ENCODE measurements at places on chromosomes 6 and 20. TPM values are rescaled to one million over a fixed set of nuclear protein-coding genes. Genes with fewer than 3 reads are reported as not detected.

- H3K36me3 ChIP-seq: peaks cover 7% of the 10 kb centered on the region
- DNase-seq: no peak
- no peaks in the 10 kb centered on the region for H3K4me1 ChIP-seq
- no peak overlapping the region for H3K4me3 ChIP-seq
- no peaks in the 10 kb centered on the region for H3K27me3 ChIP-seq
Measured at GRCh38 chr6:24844903-24845302, 46.2 kb upstream of the ARMH2 start.

DNA sequence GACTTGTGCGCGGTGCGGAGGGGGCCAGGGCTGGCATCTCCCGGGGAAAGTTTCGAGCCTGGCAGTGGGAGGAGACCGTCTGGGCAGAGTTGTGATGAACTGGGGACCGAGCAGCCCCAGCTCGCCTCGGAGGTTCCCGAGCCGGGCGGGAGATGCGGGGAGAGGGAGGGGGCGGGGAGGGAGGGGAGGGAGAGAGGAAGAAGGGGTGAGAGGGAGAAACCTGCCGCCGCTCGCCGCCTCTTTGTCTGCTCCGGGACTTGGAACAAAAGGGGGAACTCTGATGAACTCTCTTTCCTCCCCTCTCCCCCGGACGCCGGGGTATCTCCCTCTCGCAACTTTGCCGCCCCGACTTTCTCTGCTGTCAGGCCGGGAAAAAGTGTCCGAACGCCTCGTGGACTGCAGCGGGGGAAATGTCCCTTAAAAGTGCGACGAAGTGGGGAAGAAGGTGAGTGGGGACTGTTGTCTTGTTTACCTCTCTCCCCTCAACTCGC, 72.7 kb downstream of the SOX4 start:
- H3K27ac ChIP-seq: no peak overlapping the region
- no peaks in the 10 kb centered on the region for H3K27me3 ChIP-seq
- H3K4me1 ChIP-seq: no peaks in the 10 kb centered on the region
- H3K4me3 ChIP-seq: no peak overlapping the region
- no peak for DNase-seq

DNA sequence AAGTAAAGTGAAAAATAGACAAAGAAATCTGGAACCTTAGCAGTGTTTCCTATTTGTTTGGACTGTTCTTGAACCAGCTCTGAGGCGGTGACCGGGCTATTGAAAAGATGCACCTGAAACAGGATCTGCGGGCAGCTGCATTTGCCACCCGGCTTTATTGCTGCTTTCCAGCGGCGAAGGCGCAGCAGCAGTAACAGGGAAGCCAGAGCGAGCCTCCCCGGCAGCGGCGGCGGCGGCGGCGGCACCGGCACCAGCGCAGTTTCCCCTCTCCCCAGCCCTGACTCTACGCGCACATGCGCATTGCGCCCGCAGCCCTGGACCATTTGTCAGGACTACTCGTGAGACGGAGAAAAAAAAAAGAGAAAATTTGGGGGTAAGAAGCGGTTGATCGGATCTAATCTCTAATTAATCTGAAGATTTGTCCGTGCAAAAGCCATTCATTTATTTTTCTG, at the start of gene L3MBTL3:
L3MBTL3 (plus strand) TSS at position 290 of the 452 bp plus-strand sequence. CDS start 24,119 bp downstream, outside the sequence.
- peaks cover 5% of the 10 kb centered on the region for H3K4me1 ChIP-seq
- H3K4me3 ChIP-seq: peak within 1 kb of the TSS; percentile 99
- DNase-seq: peak; percentile 78
- H3K27ac ChIP-seq: peak within 1 kb of the TSS; percentile 88
- no peaks in the 10 kb centered on the region for H3K27me3 ChIP-seq

The ZNF451 gene
- total RNA-seq: 108 TPM

All from liver (tissue), 10 donors.